M059J (cell line): ENCODE measurements at places on chromosomes 11 and 22. TPM values are rescaled to one million over a fixed set of nuclear protein-coding genes. Genes with fewer than 3 reads are reported as not detected.

Gene NLRP6
- not detected in 2 replicates for total RNA-seq

Gene SLC1A2
- total RNA-seq: 0.10 and 0.59 TPM in 2 replicates

- DNase-seq: no peak
Measured at GRCh38 chr11:117827521-117828511, 3.3 kb upstream of the FXYD2 start.

- DNase-seq: no peak
Measured at GRCh38 chr22:43479962-43480361, 68.1 kb downstream of the MPPED1 start.

GRCh38 chr22:19772673-19773469 is 12.3 kb downstream of the TBX1 start:
- no peak for DNase-seq
